CD4-positive, alpha-beta T cell treated with Interleukin-17A for 1 hour (primary cell): ENCODE measurements at places on chromosomes 1 and 21.

DNA sequence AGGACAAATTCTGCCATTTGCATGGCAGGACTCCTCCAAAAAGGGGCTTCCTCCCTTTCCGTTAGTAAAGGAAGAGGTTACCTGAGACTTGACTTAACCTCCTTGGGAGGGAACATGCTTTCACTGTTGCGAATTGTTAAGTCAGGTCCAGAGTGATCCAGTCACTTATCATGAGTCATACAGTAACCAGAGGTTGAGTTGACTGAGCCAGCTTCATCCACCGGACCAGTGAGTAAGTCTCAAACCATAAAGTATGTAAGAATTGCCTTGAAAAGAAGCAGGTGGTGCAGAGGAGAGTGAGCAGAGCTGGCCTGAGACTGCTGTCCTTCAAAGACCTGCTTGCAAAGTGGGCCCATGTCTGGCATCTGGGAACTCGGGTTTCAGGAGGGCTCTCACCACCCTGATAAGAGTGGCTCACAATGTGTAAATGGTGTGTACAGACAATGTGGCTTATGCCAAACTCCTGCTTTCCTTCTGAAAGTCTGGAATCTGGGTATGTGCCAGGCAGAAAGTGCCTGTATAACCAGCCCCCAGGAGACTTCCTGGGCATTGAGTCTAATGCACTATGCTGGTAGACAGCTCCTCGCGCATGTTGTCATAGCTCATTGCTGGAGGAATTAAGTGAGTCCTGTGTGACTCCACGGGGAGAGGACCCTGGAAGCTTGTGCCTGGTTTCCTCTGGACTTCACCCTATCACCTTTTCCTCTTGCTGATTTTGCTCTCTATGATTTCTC lies 84.3 kb upstream of the KLHDC7A start:
- DNase-seq: no peak

- DNase-seq: no peak
These were observed 22.2 kb upstream of the ITPKB start for GRCh38 chr1:226761322-226761721.

DNA sequence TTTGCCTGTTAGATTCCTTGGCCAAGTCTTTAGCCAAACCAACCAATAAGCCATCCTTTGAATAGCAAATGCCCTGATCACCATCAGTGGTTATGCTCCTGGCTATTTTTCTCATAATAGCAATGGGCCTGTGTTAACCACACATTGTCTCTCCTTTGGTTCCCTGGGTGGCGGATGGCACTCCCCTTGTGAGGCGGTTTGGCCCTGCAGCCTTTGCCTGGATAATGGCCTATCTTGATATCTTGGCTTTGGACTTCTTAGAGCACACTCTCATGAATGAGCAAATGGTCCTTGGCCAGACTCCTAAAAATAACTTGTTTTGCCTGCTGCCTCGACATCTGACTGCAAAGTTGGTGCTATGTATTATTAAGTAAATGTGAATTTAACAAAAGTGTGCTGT lies 22.4 kb upstream of the ZBTB18 start:
- no peak for DNase-seq

GRCh38 chr1:170536924-170537551 lies 5.1 kb downstream of the GORAB start:
- no peak for DNase-seq

- no peak for DNase-seq
These were observed 87.2 kb upstream of the CHODL start for GRCh38 chr21:18157406-18157805.

GRCh38 chr1:202072211-202072765 lies 50.4 kb upstream of the GPR37L1 start:
- no peak for DNase-seq

DNA sequence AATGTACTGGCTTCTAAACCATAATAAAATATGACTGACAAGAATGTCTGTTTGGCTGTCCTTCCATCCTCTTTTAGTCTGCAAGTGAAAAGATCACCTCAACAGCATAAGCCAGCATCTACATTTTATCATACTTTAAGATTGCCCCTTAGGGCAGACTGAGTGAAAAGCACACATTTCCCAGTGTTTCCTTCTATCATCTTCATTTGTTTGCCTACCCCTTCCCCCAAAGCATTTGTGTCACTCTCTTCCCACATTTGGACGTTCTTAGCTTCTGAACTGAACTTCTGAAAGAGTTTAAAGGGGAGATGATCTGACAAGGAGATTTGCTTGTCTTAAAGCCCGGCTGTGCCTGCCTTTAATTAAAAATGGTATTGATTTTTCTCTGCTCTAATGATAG lies 322.2 kb downstream of the SPATA17 start:
- no peak for DNase-seq

- no peak for DNase-seq
These were observed 55.9 kb downstream of the FAM163A start for GRCh38 chr1:179798864-179799516.

GRCh38 chr21:36698981-36699545 lies at the start of gene SIM2:
TSS of gene SIM2 (plus strand) at chr21:36699115. CDS start at chr21:36699747, 632 bp downstream.
- no peak for DNase-seq

GRCh38 chr21:42220138-42220701 lies 1.3 kb downstream of the ABCG1 start:
- peak; percentile 90 for DNase-seq

DNA sequence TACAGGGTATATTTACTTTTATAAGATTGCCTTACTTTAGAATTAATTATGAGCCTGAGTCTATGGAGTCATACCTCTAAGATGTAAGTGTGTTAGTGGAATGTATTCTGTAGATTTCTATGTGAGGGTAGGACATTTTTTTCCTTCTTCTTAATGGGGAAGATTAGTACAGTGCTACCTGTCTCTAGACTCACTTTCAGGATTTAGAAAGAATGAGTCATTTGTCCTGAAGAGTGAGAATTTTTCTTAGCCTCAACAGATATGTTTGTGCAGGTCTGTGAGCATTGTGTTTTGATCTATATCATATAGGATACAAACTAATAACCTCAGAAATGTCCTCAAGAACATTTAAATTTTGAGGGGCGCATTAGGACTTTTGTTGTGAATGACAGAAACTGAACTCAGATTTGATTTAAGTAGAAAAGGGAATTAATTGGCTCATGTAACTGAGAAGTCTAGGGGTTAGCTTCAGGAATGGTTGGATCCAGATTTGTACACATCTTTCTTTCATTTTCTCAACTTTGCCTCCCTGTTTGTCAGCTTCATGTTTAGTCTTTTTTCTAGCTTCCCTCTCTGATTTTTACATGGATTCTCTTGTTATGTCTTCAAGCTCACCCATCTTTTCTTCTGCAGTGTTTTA lies 45.3 kb downstream of the TTC3 start:
- DNase-seq: no peak

- no peak for DNase-seq
These were observed 472.1 kb downstream of the PTPRU start for GRCh38 chr1:29708381-29708780.

GRCh38 chr1:98055457-98055856 lies 134.6 kb upstream of the DPYD start:
- no peak for DNase-seq

DNA sequence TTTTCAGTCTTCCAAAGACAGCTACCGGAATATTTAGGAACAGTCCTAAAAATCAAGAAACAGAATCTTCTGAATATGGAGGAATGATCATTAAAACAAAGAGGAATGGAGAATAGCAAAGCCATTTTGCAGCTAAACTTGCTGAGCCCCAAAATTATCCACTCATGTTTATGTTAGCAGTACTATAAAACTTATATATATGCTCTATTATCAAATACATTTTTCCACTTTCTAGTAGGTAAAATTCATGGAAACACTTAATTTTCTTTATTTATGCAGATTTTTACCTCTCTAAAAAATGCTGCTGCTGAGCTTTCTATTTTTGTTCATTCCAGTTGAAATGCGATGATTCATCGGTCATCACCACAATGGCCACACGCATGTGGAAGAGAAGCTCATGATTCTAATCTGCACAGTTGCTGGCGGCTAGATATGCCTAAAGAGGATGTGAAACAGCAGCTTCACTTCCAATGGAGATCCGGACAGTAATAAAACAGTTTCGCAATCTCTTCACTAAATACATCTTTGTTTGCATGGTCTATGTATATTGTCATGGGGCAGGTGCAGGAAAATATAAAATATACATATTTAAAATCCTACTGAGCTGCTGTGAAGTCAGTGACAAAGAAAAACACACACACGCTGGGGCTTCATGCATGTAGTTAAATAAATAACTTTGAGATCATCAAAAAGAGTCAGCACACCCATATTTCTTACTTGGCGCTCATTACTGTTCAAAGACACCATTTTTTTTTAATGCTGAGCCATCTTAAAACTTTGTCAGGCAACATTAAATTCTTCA lies 292.2 kb downstream of the SMYD3 start:
- peak; percentile 6 for DNase-seq

DNA sequence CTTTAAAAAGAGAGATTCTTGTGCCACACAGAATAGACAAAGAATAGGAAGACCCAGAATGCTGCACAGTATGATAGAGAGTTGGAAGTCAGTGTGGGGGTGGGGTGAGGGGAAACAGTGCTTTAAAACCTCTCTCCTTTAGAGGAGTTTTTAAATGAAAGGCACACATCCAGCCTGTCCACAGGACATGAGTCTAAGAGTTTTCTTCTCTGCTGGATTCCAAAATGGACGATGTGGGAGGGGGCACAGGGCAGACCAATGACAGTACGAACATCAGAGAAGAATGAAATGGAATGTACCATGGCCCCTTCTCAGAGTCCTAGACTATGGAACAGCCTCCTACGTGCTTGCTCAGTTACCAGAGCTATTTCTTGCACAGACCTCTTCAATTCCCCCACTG lies 458.2 kb upstream of the DAB1 start:
- DNase-seq: no peak

DNA sequence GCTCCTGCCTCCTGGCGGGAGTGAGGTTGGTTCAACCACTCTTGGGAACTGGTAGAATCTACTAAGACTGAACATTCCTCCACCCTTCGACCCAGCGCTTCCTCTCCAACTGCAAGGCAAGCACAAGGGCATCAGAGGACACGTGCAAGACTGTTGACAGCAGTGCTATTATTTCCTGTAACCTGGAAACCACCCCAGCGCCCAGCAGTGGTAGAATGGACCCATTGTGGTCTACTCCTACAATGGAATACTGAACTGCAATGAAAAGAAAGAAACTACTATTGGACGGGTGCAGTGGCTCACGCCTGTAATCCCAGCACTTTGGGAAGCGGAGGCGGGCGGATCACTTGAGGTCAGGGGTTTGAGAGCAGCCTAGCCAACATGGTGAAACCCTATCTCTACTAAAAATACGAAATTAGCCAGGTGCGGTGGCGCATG lies 33.0 kb upstream of the TARDBP start:
- DNase-seq: peak; percentile 3

GRCh38 chr1:78274814-78275213 lies 216.0 kb upstream of the PTGFR start:
- no peak for DNase-seq

GRCh38 chr1:42758641-42759040 lies 8.2 kb downstream of the P3H1 start:
- no peak for DNase-seq

GRCh38 chr1:37764414-37764825 lies 500 bp downstream of the EPHA10 start:
- DNase-seq: peak; percentile 10

GRCh38 chr1:171868217-171868803 lies 27.0 kb downstream of the DNM3 start:
- DNase-seq: no peak

DNA sequence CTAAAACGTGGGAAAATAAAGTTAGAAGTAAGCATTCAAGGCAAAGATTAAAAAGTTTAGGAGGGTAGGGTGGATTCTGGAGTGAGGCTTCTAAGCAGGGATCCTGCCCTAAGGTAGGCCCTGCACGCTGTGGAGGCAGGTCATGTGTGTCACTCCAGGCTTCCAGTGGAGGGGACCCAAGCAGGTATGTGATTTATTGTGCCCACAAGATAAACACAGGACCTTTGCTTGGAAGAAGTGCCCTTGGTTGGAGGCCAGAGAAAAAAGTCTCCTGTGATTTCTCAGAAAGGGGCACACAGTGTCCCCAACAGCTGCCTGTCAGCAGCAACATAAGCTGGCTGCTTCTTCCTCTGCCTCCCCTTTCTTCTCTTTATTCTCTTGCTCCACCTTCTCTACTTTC lies 110.8 kb downstream of the FOXD2 start:
- DNase-seq: no peak

- DNase-seq: no peak
These were observed 354.9 kb upstream of the ADAMTS5 start for GRCh38 chr21:27321791-27322190.

- DNase-seq: no peak
These were observed 895 bp upstream of the UBR4 start for GRCh38 chr1:19210772-19211549.

DNA sequence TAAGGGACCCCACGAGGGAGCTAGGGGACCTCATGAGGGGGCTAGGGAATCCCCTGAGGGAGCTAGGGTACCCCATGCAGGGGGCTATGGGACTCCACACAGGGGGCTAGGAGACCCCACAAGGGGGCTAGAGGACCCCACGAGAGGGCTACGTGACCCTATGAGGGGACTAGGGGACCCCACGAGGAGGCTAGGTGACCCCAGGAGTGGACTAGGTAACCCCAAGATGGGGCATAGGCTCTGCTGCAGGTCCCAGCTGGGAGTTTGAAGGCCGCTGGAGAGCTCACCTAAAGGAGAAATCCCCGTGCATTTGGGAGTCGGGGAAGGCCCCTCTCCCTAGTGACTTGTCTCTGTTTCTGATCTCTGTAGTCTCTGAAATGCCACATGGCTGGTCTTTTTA lies 50.0 kb upstream of the DMRTB1 start:
- DNase-seq: no peak

DNA sequence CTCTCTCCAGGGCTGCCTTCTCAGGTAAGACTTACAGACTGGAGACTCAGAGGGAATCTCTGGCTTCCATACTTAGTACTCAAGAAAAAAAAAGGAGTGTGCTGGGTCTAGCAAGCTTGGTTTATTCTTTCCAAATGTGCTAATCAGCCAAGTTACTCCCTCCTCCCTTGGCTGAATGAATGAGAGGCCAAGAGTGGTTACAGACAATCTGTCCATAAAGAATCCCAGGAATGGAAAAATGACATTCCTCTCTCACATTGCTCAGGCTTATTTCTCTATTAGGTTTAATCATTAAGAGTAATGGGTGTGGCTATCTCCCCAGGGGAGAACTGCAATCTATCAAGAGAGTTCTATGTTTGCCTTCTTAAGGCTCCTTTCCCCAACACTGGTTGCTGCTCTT lies 547.3 kb upstream of the PLXNA2 start:
- DNase-seq: no peak

DNA sequence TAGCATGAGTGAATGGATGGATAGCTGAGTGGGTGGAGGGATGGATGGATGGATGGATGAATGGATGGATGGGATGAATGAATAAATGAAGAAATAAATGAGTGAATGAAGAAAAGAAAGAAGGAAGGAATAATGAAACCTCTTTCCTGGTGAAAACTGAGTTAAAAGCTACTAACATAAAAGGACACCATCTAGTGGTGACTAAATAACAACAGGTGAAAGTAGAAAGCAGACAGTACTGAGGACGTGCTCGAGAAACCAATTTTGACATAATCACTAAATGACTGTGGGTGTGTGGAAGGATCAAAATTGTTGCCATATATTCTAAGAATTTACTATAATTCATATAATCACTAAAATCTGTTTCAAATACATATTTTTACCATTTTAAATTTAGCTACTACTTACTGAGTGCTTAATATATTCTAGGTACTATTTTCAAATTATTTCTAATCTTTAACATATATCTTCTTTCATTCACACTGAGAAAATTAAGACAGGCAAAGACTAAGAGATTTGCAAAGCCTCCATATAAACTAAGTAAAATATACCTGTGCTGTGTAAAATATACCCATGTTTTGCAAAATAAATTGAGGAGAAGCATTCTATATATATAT lies 522.9 kb downstream of the LRRIQ3 start:
- no peak for DNase-seq
